ENCODE measurements at places on chromosomes 7 and 10.

DNA sequence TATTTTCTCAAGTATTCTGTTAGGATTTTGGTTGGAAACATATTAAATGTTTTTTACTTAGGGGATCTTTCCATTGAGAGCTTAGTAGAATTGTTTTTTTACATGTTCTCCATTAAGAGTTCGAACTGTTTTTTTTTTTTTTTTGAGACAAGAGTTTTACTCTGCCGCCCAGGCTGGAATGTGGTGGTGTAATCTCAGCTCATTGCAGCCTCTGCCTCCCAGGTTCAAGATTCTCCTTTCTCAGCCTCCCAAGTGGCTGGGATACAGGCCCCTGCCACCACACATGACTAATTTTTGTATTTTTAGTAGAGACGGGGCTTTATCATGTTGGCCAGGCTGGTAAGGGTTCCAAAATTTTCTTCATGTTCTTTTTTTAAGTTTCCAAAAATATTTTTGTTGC lies 33.2 kb downstream of the MPLKIP start:
- no peak for DNase-seq

- no peak for DNase-seq
Observed at GRCh38 chr7:17362439-17363105, 64.1 kb downstream of the AHR start.

- no peak for DNase-seq
Observed at GRCh38 chr10:130023454-130024230, 59.6 kb upstream of the EBF3 start.

DNA sequence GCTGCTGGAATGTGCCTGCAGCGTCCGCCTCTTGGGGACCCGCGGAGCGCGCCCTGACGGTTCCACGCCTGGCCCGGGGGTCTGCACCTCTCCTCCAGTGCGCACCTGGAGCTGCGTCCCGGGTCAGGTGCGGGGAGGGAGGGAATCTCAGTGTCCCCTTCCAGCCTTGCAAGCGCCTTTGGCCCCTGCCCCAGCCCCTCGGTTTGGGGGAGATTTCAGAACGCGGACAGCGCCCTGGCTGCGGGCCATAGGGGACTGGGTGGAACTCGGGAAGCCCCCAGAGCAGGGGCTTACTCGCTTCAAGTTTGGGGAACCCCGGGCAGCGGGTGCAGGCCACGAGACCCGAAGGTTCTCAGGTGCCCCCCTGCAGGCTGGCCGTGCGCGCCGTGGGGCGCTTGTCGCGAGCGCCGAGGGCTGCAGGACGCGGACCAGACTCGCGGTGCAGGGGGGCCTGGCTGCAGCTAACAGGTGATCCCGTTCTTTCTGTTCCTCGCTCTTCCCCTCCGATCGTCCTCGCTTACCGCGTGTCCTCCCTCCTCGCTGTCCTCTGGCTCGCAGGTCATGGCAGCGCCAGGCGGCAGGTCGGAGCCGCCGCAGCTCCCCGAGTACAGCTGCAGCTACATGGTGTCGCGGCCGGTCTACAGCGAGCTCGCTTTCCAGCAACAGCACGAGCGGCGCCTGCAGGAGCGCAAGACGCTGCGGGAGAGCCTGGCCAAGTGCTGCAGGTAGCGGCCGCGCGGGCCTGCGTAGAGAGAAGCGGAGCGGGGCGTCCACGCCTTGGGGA lies 645 bp downstream of the SLC26A4 start:
- no peak for DNase-seq

DNA sequence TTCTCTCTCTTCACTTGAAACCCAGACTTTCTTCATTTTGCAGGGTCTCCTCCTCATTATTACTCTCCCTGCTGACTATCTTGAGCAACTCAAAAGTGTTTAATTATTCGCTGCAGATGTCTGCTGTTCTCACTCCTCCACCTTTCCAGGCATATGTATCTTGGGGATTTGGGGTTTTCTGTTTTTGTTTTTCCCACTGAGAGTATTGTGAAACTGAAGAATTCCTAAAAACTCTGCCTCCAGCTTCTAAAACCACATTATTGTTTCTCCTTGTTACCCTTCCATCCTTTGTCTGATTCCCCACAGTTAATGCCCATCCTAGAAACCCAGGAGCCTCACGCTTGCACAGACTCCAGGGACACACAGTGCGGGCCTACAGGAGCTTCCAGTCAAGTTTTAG lies 51.3 kb downstream of the WNT2 start:
- DNase-seq = no peak

DNA sequence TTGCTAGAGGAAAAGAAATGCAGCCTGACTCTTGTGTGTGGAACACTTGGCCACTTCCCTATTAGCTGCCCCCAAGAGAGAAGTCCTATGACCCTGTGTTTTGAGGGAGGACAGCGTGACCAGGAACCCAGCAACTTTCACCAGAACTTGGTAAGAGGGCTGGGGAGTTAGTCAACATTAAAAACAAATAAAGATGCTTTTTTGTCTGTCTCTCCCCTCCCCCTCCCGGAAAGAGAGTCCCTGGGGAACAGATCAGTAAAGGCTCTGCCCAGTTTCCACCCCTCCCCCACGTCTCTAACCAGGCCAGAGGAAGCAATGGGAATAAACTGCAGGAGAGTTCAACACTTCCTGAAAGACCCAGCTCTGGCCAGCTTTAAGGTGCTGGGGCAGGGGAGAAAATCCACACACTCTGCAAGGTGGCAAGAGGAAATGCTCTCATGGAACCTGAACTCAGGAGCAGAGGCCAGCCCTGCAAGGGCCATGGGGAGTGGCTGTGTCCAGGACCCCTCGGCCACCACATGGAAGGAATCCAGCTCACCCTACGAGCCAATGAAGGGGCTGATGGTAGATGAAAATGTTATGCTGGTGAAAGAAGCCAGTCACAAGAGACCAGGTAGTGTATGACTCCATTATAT lies 21.5 kb downstream of the SH3PXD2A start:
- no peak for DNase-seq

DNA sequence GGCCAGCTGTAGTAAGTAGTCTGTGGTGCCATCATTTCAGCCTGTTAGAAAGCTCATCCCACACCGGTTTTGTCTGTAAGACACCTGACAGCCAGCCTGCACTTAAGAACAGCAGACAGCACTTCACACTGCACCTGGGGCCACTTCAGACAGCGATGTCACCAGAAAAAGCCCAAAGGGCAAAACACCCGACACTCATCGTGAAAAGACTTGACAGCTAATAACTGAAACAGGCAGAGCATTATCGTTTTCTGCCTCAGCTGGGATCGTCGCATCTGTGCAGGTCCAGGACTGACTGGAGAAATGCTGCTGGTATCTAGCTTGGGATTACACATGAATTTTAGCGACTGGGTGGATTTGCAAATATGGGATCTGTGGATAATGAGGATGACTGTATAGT lies 16.8 kb upstream of the LAT2 start:
- DNase-seq = no peak

DNA sequence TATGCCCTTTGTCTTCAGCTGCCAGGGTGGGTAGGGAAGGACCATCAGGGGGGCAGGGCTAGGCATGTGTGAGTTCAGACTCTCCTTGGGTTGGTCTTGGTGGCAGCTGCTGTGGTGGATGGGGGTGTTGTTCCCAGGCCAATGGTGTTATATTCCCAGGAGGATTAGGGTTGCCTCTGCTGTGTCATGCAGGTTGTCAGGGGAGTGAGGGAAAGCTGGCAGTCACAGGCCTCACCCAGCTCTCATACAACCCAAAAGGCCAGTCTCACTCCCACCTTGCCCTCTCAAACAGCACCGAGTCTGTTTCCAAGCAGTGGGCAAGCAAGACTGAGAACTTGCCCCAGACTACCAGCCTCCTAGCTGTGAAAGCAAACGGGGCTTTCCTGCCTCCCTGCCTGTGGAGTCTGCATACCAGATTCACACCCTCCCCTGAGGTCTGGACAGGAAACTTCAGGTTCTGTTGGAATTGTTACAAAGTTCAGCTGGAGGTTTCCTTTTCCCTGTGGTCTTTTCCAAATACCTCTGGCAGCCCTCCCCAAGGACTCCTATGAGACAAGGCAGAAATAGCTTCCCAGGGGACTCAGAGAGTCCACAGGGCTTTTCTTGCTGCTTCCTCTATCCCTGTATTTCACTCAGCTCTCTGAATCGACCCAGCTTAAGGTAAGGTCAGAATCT lies 1.4 kb downstream of the HYAL4 start:
- DNase-seq = no peak

- DNase-seq = no peak
Observed at GRCh38 chr7:101023839-101024238, 4.0 kb downstream of the MUC17 start.

DNA sequence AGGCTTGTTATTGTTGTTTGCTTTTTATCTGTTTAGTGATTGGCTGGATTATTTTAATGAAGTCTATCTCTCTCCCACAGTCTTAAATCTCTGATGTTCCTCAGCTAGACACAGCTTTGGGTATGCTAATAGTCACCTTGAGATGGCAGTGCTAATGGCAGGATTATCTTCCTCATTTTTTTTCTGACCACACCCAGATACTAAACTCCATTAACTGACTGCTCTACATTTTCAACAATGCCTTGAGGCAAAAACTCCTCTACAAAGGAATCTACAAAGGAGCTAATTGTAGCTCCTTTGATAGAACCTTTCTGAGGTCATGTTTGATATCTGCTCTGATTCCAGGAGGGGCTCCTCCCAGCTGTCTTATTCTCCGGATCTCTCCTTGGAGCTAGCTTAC lies 122.6 kb downstream of the HBP1 start:
- DNase-seq = no peak

DNA sequence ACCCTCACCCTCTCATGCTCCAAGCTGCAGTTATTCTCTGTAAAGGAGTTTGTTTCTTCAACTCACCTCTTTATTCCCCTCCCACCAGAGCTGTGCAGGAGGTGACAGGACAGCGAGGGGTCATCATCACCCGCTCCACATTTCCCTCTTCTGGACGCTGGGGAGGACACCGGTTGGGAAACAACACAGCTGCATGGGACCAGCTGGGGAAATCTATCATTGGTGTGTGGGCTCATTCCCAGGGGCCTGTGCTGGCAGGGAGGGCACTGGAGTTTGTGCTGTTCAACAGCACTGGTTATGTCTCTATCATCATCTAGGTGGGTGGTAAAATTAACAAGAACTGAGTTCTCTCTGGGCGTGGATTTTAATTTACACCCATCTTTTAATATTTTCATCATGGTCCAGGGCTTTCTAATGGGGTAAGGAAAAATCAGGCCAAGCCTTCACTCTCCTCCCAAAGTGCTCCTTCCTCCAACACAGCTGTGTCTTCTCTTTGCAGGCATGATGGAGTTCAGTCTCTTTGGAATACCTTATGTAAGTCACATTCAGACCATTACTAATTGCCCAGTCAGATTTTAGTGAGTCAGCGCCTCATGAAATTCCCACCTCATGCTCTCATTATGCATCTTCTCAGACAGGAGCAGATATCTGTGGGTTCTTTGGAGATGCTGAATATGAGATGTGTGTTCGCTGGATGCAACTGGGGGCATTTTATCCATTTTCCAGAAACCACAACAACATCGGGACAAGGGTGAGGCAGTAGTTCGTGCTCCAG lies 61.6 kb downstream of the PRSS58 start:
- DNase-seq = no peak

DNA sequence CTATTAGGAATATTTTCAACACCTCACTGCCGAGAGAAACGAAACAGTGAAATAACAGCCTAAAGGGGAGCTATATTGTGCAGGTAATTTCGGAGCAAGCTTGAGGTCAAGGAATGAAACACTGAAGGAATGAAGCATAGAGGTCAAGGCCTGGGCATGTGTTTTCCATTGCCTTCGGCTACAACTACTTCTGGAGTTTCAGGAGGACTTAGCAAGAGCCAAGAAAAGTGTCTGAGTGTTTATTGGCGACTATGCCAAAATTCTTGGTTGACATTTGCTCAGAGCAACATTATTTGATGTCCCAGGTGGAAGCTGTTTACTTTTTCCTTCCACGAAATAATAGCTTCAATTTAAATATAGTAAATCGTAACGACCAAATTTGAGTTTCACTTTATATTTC lies 89.6 kb upstream of the IFRD1 start:
- DNase-seq = no peak

DNA sequence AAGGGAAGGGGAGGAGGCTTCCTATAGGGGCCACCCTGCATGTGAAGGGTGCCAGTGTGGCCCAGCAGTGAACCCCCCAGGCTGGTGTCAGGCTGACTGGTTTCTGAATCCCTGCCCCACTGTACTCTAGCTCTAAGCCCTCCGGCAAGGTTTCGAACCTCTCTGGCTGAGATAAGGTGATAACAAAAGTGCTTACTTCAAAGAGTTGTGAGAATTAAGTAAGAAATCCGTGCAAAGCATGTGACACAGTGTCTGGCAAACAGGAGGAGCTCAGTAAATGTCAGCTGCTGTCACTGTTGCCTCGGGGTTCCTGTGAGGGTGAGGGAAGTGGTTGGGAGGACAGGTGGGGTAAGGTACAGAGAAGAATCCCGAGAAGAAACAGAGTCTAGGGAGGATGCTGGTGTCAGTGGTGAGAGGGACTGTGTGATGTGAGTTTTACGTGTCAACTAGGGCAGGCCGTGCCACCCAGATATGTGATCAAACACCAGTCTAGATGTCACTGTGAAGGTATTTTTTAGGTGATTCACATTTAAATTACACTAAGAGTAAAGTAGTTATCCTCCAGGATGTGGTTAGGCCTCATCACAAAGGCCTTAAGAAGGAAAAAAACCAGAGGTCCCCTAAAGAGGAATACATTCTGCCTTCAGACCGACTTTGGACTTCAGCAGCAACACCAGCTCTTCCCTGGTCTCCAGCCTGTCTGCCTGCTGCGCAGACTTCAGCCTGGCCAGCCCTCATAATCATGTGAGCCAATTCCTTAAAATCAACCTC lies 64.4 kb downstream of the BPGM start:
- DNase-seq = no peak

- no peak for DNase-seq
Observed at GRCh38 chr10:72034040-72034499, 54.3 kb downstream of the SPOCK2 start.

GRCh38 chr10:27542812-27543211 lies 38.7 kb downstream of the RAB18 start:
- DNase-seq = no peak

GRCh38 chr10:58998924-58999713 lies 177.3 kb upstream of the PHYHIPL start:
- DNase-seq = no peak

GRCh38 chr7:70566671-70567070 lies 565.3 kb upstream of the GALNT17 start:
- DNase-seq = no peak

DNA sequence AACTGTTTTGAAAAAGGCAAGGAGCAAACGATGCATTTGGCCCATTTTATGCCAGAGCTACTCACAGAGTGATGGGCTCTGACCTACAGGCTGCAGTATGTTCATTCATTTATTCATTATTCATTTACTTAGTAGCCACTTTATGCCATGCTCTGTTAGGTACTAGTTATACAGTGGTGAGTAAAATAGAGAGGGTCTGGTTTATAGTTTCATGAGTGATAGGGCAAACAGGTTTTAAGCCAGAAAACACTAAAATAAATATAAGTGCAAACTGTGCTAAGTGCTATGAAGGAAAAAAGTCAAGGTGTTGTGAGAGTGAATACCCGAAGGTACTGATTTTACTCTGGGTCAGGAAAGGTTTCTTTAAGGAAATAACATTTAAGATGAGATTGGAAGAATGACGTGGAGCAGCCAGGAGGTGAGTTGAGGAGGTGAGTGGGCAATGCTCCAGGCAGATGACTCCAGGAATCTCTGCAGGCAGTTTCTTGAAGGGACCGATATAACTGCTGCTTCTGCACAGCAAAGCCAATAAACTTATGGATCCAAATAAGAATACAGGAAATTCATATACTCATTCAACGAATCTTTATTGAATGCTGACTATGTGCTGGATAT lies 56.9 kb upstream of the FAM133B start:
- no peak for DNase-seq
